Lower lobe of right lung (tissue), 2 donors: ENCODE measurements at places on chromosomes 2 and 18. TPM values are rescaled to one million over a fixed set of nuclear protein-coding genes. Genes with fewer than 3 reads are reported as not detected.

The EML6 gene
- 2.5 TPM for total RNA-seq

GRCh38 chr2:17573804-17574175 is 33.3 kb downstream of the VSNL1 start:
- no peak for DNase-seq

- DNase-seq, result no peak
Measured at GRCh38 chr2:112938904-112939303, 27.9 kb downstream of the IL37 start.

- no peak for DNase-seq
Measured at GRCh38 chr2:145569108-145569507, 1049.2 kb upstream of the ZEB2 start.

The REEP1 gene
- 6.9 TPM for total RNA-seq

The BCL2L11 gene
- 23.7 TPM for total RNA-seq

- no peak for DNase-seq
Measured at GRCh38 chr2:85994421-85994777, 105.6 kb upstream of the ST3GAL5 start.

- DNase-seq, result no peak
Measured at GRCh38 chr2:96201338-96201737, 7.3 kb downstream of the STARD7 start.

- no peak for DNase-seq
Measured at GRCh38 chr2:207129821-207130220, 35.9 kb downstream of the KLF7 start.

GRCh38 chr2:216842636-216843035 is 17.2 kb downstream of the TNP1 start:
- DNase-seq, result no peak

DNA sequence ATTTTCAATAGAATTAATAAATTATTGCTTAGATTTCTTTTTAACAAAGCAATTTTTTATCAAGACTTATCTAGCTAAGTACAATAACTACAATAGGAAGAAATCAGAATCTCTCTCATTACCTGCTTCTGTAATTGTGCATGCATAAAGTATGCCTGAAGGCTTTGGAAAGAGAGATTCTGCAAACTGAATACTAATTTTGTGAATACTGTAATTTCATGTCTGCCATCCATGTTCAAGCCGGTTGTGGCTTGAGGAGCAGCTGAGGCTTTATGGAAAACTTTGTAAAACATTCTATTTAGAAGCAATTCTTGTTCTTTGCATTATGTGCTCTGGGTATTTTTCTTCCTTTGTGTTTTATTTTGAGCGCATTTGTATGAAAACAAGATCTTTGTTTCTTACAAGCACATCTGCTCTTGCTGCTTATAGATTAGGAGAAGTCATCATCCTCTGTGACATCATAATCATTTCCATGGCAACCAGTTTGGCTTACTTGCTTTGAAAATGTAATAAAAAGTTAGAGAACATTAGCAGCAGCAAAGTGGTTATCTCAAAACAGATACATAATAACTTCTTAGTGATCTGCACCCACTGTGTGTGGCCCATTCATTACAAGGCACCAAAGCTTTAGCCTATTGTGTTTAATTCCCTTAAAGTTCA is 16.0 kb upstream of the IKZF2 start:
- no peak for DNase-seq

The XDH gene
- total RNA-seq, result 0.27 TPM

DNA sequence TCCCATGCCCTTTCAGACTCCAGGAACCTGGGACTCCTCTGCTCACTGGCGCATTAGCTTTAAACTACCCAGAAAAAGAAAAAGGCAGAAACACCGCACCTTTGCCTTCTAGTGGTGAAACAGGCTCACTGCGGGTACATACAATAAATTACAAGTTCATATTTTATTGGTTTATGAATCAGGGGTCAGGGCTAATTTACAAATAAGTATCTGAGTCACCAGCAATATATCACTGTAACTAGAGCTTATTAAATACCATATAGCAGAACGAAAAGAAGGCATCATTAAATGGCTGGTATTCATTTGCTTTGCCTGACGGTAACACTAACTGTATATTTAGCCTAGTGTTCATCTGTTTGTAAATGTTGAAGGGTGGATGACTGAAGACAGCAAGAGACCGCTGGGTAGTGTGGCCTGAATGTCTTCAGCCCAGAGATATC is 26.9 kb upstream of the DTNB start:
- DNase-seq, result no peak

The SERPINB2 gene
- not detected for total RNA-seq

The LIPG gene
- total RNA-seq, result 3.7 TPM

- DNase-seq, result no peak
Measured at GRCh38 chr2:198359308-198359707, 554.9 kb downstream of the PLCL1 start.

DNA sequence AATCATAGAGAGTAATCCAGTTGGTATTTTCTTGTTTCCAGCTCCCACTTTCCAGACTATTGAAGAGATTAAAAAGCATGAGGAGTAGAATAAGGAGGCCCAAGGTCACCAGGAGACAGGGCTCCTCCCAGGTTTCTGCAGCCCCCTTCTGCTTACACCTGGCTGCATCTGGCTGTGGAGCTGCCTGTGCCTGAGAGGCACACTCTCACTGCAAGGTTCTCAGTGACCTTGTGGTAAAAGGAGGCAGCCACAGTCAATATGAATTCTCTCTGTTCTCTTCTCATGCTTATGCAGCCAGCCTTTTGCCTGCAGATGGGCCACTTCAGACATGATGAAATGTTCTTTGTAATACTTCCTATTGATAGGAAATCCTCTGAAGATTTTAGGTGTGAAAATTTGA is 233.7 kb downstream of the MYO3B start:
- DNase-seq, result no peak

The RTP5 gene
- total RNA-seq, result not detected

GRCh38 chr2:233022561-233022960 is 9.5 kb upstream of the NGEF start:
- no peak for DNase-seq

- DNase-seq, result no peak
Measured at GRCh38 chr2:203775684-203776083, 69.2 kb downstream of the CD28 start.

DNA sequence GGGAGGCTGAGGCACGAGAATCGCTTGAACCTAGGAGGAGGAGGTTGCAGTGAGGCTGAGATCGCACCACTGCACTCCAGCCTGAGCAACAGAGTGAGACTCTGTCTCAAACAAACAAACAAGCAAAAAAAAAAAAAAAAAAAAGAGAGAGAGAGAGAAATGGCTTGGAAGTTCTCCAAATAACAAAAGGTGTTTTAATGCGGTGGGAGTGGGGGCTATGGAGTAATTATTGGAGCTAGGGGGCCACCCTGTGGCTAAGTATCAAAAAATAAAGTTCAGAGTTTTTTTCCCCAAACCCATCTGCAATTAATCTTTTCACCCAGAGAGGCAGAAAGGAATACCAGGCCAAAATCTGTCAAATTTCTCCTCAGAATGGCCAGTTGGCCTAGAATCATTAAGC is 23.0 kb upstream of the CEP68 start:
- DNase-seq, result no peak
